Bone marrow (tissue), 2 donors: ENCODE measurements at places on chromosomes 7 and 10.

GRCh38 chr7:93203496-93203895 is 22.8 kb downstream of the HEPACAM2 start:
- DNase-seq: no peak

- no peak for DNase-seq
Measured at GRCh38 chr7:101874028-101874427, 56.6 kb downstream of the CUX1 start.

GRCh38 chr7:116101704-116102103 is 71.1 kb upstream of the TFEC start:
- no peak for DNase-seq

GRCh38 chr7:118285358-118285757 is 60.9 kb downstream of the ANKRD7 start:
- DNase-seq: no peak

GRCh38 chr10:121710207-121710606 is 112.0 kb upstream of the FGFR2 start:
- DNase-seq: no peak

- no peak for DNase-seq
Measured at GRCh38 chr10:31896968-31897384, 31.7 kb downstream of the ARHGAP12 start.

- no peak for DNase-seq
Measured at GRCh38 chr7:44084701-44085100, 2.4 kb upstream of the POLM start.

DNA sequence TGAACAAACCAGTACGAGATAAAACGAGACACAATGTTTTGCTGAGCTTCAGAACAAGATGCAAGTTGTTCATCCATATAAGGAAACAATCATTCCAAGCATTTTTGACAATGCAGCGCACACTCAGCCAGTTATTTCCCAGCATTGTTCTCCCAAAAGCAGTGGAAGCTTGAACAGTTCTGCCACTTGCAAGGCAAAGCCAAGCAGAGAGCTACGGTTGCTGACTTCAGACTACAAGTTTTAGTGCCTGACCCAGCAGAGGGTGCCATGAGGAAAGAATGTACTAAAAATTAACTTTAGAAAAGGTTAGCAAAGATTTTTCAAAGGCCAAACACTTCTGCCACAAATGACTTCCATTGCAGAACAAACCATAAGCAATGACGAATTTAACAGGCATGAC is 152.5 kb downstream of the SLC25A13 start:
- no peak for DNase-seq

- DNase-seq: no peak
Measured at GRCh38 chr10:12579954-12580858, 230.9 kb downstream of the CAMK1D start.

GRCh38 chr7:159099711-159100231 is 44.9 kb downstream of the VIPR2 start:
- no peak for DNase-seq

DNA sequence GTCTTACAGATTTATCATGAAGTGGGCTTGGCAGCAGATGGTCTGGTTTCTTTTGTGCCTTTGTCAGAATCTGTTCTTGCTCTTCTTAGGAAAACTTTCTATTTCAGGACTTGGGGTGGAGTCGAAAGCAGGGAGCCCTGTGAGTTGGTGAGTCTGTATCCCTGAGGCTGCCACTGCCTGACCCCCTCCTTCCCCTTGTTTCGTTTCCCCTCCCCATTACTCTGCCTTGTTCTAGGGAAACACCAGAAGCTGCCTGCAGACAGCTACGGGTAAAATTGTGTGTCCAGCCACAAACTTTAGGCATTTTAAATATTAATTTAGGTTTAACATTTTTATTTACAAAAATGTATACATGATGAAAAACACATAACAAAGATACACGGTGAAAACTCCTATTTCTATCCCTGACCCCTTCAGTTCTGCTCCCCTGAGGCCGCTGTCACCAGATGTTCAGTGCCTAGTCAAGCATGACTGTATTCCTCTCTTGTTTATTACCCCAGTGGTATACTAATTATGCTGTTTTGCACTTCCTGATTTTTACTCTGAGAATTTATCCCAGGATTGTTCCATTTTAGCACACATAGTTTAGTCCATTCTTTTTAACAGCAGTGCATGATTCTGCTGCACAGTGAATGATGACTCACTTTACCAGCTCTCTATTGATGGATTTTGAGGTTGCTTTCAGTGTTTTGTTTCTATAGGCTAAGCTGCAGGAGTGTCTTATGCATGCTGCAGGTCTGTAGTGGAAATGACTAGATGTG is 9.1 kb downstream of the TSPAN14 start:
- DNase-seq: no peak

GRCh38 chr10:43902842-43903241 is 254.2 kb upstream of the ZNF32 start:
- DNase-seq: no peak

DNA sequence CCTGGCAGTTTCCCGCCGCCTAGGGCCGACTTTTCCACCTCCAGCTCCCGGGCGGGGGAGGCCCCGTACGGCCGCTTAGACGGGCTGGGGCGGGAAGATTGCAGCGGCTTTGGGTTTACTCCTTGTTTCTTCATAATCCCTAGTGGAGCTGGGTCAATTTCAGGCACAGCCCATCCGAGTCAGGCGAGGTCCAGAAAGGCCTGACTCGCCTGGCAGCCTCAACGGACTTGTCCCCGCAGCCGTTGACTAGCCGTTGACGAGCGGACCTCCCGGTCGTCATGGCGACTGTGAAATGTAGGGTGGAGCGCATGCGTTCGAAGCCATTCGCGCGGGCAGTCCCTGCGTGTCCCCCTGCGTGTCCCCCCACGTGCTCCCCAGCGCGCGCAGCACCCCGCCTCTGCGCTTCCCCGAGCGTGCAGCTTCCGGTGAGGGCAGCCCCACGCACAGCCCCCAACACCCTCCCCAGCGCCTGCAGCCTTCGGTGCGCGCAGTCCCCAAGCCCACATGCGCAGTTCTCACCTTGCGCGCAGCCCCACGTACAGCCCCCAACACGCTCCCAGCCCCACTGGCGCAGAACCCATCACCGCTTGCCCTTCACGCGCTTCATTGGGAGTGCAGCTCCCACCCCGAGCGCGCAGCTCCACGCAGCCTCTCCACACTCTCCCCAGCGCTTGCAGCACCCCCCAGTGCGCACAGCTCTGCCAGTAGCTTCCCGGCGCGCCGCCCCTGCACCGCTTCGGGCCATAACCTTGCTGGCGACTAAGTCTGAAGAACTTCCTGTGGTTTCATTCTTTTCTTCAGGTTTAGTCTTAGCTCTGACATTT is 67.8 kb downstream of the TBX20 start:
- no peak for DNase-seq

GRCh38 chr10:78889536-78890063 is 179.2 kb upstream of the ZMIZ1 start:
- no peak for DNase-seq

DNA sequence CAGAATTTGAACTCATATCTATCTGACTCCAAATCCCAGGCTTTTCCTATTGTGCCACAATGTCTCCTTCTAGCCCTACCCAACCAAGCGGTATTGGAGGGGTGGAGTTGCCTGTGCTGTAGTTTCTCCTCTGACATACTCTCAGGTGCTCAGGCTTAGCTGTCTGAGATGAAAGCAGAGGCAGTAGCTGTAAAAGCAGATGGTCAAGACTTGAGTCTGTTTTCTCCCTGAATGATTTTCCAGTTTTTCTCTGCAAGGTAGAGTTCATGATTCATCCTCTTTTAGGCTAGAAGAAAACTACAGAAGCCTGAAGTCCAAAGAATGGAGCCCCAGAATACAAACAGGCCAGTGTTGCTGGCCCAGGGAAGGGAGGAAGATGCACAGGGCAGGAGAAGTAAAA is 130.0 kb downstream of the PDE1C start:
- DNase-seq: no peak

DNA sequence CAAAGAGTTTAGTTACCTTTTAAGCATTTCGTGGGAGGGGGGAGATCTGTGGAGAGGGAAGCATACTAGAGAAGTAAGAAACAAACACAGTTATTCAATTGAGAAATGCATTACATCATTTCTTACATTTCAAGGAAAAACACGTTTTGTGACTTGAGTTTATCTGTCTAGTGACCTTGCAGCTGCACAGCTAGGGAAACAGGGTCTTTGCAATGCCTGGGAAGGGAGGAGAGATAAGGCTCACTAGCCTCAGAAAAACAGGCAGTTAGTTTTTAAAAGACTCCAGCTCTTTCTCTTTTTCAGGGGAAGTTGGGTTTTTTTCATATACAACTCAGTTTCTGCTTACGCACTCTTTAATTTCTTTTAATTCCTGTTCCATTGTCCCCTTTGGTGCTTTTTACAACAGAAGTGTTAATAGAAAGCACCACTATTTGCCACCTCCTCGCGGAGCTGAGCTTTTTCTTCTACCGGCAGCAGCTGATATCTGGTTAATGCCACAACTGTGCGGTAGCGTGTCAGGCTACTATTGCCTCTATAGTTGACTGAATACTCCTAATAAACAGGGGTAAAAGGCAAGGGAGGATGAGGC is 5.6 kb downstream of the CYP3A43 start:
- no peak for DNase-seq

DNA sequence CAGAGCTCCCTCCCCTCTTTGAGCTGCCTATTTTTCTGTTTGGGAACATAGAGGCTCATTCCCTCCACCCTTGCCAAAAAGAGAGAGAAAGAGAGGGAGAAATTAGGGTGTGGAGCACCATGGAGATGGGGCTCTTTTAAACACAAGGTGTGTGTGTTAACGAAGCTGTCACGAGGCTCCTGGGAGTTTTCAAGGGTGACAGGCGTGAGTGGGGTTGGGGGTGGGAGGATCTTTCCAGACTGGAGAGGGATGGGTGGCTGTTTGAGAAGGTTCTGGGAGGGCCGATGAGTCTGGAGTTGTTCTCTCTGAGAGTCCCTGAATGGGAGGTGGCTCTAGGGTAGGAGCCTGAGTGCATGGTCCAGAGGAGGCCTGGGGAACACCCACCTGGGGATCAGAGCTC is 45.0 kb downstream of the PALD1 start:
- no peak for DNase-seq

- no peak for DNase-seq
Measured at GRCh38 chr7:31307972-31308371, 32.6 kb downstream of the NEUROD6 start.

- peak; percentile 89 for DNase-seq
Measured at GRCh38 chr10:104260775-104261115, 6.1 kb downstream of the GSTO1 start.

DNA sequence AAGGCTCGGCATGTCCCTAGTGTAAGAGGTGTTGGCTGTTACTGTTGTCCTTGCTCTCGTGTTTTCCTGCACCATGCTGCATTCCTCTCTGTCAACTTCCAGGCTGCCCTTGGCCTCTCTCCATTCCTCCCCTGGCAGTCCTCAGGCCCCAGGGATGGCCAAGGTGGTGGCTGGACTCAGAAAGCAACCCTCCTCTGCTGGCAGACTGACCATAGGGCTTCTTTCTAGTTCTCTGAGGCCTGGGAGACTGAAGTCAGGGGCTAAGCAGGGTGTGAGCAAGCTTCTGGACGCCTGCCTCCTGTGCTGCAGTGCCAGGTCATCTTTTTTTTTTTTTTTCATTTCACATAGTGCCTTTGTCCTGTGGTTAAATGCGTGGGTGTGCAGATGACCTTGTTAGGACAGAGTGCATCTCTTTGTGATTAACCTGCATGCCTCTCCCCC is 72.0 kb downstream of the GOLGA7B start:
- no peak for DNase-seq

- DNase-seq: no peak
Measured at GRCh38 chr7:70446448-70447143, 685.3 kb upstream of the GALNT17 start.

DNA sequence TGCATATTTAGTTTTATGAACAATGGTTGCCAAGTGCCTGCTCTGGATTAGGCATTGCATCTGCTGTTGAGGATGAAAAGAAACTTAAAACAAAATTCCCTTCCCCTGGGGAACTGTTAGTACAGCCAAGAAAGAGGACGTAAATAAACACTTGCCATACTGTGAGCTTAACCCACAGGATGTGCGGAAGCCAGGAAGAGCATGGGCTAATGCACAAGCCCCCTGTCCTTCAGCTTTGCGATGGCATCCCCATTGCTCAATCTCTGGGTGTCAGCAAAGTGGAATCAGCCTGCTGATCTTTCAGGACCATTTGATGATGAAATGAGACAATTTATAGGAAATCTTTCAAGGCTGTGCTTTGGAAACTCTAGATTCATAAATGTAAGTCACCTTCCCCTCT is 399.9 kb upstream of the IGFBP3 start:
- DNase-seq: no peak

DNA sequence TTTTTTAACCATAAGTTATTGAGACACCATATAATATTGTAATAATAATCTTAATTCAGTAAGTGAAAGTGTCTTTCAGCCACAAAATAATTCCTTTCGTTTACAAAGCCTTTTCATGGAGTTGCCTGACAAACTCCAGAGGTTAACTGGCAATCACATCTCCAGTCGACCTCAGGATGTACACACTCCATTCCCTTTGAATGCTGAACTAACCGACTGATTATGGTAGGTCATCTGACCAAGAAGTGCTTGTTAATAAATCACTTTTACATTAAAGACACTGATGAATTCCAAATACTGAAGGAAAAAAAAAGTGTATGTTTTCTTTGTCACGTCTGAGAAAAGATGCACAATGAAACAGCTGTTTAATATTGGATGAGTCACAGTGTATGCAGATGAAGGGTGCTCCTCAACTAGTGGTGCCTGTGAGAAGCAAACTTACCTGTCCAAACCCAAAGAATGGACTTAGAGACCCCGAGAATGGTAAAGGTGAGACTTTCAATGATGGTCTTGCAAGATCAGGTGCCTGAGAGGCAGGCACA is 348.1 kb upstream of the VWC2 start:
- no peak for DNase-seq

DNA sequence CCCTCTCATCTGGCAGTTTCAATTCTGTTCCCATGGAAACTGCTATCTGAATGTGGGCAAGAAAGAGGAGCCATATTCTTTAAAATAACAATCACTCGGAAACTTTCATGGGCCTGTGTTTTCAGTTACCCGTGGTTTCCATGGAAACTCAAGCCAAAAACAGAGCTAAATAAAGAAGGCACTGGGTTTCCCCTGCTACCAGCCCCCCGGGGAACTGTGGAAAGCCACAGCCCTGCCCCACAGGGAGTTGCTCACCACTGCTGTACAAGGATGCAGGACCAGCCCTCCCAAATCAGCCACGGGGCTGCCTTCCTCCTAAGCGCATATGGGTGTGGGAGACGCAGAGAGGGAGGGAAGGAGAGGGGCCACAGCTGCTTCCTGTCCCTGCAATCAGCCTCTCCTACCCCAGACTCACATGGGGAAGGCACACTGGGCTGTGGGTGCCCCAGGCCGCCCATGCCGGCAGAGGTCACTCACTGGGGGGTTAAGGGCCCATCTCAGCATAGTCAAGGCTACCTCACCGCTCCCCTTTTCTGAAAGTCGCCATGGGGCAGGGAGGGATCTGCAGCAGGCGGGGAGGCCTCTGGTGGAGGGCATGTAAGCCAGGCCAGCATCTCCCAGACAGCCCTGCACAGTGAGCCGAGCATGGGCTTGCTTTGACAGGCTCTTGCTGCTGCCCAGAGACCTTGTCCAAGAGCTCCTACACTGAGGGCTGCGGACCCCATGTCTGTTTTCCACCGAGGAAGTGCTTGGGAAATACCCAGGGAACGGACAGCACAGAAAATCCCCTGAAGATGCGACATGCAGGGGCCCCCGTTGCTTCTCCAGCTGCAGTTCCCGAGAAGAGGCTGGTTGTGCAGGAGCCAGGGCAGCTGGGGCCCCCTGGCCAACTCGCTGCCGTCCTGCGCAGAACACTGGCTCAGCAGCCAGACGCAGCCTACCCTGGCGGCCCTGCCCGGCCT is 157.3 kb upstream of the PPP2R2D start:
- peak; percentile 11 for DNase-seq
